ENCODE measurements at places on chromosomes 1 and 21.

- DNase-seq, result peak; percentile 87
Observed at GRCh38 chr1:243910607-243911006, 60.6 kb upstream of the AKT3 start.

DNA sequence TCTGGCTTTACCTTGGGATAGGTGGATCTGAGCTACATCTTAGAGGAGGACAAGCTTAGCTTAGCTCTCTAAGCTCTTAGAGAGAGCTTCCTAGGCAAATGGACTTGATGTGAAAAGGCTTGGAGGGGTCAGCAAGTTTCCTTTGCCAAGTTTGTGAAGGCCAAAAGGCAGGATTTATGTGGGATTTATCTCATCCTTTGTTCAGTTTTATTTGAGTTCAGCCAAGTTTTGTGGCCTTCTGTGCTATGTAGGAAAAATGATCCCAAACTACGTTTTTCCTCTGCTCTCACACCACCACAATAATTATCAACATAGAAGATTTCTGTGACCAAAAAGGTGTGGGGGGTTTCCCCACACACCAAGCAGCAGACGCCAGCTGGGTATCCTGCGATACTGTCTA is 26.0 kb upstream of the RNF11 start:
- DNase-seq, result no peak

DNA sequence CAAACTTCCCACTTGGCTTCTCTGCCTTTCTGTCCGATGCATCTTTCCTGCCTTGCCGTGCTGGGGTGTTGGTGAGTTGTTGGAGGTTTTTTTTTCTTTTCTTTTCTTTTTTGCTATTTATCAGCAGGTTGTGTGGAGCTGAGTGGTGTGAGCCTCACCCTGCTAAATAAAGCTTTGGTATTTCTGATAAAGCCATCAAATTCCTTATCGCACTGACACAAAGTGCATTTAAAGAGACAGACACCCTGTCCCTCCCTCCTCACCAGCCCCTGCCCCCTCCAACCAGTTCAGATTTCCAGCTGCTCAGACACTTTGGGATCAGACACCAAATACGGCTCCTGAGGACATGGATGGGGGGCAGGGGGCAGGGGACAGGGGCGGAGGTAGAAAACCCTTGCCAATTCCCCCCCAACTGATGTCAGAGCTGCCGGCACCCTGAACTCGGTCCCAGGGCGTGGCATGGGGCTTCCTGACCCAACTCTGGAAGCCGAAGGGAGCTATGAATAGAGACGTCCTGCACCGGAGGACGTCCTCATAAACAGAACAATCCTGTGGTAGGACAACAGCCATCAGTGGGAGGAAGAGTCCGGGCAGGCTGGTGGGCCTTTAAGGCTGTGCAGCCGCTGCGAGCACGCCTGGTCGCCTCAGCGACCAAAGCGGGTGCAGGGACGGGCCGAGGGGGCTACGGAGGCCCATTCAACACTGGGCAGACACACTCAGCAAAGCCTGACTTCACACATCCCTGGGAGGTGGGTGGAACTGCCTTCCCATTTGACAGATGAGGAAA is 79.0 kb downstream of the CASZ1 start:
- DNase-seq, result no peak

GRCh38 chr1:29428280-29428615 is 191.9 kb downstream of the PTPRU start:
- DNase-seq, result no peak

DNA sequence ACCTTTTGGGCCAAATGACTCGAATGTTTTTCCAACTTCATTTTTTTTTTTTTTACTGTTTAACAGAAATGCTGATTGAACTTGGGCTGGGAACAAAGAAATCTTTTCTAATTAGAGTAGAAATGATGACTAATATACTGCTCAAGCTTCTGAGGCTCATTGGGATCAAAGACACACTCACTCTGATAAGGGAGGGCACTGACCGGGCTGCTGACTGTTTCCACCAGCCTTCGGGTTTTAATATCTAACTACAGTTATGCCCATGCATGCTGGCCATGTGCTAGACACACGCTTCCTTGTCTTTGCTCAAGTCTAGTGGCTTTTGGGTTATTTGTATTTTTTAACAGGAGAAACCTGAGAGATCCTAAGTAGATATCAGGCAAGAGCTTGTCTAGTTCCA is 16.8 kb downstream of the ZBTB18 start:
- no peak for DNase-seq

DNA sequence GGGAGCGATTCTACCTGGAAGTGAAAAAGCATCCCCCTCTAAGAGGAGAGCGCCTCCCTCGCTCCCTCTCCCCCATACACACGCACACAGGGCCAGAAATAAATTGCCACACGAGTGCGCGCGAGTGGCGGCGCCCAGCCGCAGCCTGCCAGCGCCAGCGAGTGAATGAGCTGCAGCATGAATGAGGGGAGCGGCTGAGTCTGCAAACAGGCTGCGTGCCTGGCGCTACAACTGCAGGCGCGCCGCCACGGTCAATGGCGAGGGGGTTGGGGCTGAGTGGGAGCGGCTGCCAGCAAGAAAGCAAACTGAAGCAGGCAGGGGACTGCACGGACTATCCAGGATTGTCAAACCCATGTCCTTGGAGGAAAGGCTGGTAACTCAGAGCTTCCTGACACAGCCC is 2.2 kb downstream of the CAMK1G start:
- DNase-seq, result no peak

- peak; percentile 43 for DNase-seq
Observed at GRCh38 chr1:31705080-31705866, 1.5 kb upstream of the COL16A1 start.

DNA sequence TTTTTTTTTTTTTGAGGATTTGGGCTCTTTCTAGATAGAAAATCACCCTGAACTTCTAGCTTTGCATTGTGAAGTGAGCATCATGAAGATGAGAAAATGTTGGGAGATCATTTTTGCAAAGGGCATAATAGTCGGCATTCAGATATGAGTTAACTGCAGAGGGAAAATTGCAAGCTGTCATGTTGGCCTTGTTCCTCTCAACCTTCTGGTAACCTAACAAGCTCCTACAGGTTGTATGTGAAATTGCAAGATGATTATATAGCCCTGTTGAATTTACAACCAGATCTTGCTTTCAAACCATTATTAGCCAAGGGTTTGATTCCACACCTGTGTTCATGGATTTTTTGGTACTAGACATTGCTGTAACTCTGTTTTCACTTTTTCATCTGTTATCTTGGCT is 2.2 kb downstream of the ELOA start:
- DNase-seq, result peak; percentile 52

- DNase-seq, result no peak
Observed at GRCh38 chr1:119829625-119830024, 18.4 kb upstream of the REG4 start.

- peak; percentile 73 for DNase-seq
Observed at GRCh38 chr21:46552274-46552673, 52.6 kb downstream of the S100B start.

- DNase-seq, result no peak
Observed at GRCh38 chr21:40847951-40848350, 993 bp upstream of the DSCAM start.

DNA sequence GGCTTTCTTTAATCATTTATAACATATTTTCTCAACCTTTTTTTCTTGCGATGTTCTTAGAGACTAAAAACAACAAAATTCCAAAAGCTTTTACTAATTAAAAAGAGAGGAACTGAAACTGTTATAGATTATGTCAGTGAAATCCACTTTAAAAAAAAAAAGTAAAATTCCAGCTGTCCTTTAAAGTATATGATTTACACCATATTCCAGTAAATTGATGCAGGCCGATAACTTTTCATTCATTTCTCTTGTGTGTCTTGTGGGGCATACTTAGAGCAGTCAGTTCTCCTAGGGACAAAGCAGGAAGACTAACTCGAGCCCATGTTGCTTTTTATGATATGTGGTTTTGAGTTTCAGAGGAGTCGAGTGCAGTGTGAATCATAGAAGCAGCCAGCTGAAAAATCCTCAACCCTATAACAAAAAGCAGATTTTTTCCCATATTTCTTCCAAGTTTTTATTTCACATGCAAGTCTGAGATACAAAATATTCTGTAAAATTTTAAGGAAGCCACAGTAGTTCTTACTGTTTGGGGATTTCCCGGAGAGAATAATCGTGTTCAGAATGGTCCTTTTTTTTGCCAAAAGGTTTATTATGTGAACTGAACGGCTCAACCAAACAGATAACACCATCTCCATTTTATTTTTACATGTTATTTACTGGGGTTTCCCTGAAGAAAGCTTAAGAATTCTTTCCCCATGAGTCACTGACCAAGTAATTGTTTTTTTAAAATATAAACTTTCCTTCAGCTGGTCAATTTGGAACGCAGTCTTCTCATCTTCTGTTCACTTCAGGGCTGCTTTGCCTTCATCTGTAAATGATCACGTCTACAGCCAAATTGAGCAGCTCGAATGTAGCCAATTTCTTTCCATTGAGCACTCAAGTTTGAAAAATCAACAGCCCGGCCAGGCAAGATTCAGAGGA is 77.0 kb upstream of the C1orf105 start:
- peak; percentile 51 for DNase-seq

Data from MV-4-11 (cell line).